Nasal cavity respiratory epithelium epithelial cell of viscerocranial mucosa (primary cell): ENCODE measurements at places on chromosomes 2 and 18. TPM values are rescaled to one million over a fixed set of nuclear protein-coding genes. Genes with fewer than 3 reads are reported as not detected.

TUBB8B gene
- under 0.01 and 0.43 TPM in 2 replicates for total RNA-seq

ASXL3 gene
- total RNA-seq = under 0.01 and 0.14 TPM in 2 replicates

SERPINB12 gene
- 0.28 and 0.34 TPM in 2 replicates for total RNA-seq

ZEB2 gene
- 0.14 TPM in 1 of 2 replicates, not detected in the other for total RNA-seq

DOK6 gene
- 0.07 TPM in 1 of 2 replicates, not detected in the other for total RNA-seq

COL6A3 gene
- total RNA-seq = under 0.01 and 0.43 TPM in 2 replicates

FAM110C gene
- 16.2 and 20.5 TPM in 2 replicates for total RNA-seq

TRIM43 gene
- under 0.01 TPM in 1 of 2 replicates, not detected in the other for total RNA-seq

OR6B3 gene
- not detected in 2 replicates for total RNA-seq

GKN2 gene
- total RNA-seq = not detected in 2 replicates

CCDC74B gene
- 0.34 and 1.00 TPM in 2 replicates for total RNA-seq

GAREM2 gene
- 0.34 and 0.50 TPM in 2 replicates for total RNA-seq

CTAGE1 gene
- total RNA-seq = under 0.01 TPM in 1 of 2 replicates, not detected in the other

LDLRAD4 gene
- 0.85 TPM in 1 of 2 replicates, not detected in the other for total RNA-seq

DNAH6 gene
- total RNA-seq = 0.14 TPM in 1 of 2 replicates, not detected in the other

HOXD11 gene
- not detected in 2 replicates for total RNA-seq

PLGLB1 gene
- 0.34 and 1.4 TPM in 2 replicates for total RNA-seq

VAMP5 gene
- total RNA-seq = 2.7 and 3.3 TPM in 2 replicates

ZNF521 gene
- total RNA-seq = 0.07 TPM in 1 of 2 replicates, not detected in the other

NABP1 gene
- total RNA-seq = 77.6 and 90.2 TPM in 2 replicates

FLACC1 gene
- 0.34 and 0.71 TPM in 2 replicates for total RNA-seq

SSB gene
- 99.8 and 109 TPM in 2 replicates for total RNA-seq

ITGB6 gene
- total RNA-seq = 25.6 and 414 TPM in 2 replicates

HOXD3 gene
- not detected in 2 replicates for total RNA-seq

ABHD1 gene
- not detected in 2 replicates for total RNA-seq

CUL3 gene
- total RNA-seq = 105 and 119 TPM in 2 replicates

DPY30 gene
- total RNA-seq = 58.9 and 80.0 TPM in 2 replicates

TTN gene
- total RNA-seq = under 0.01 TPM in 2 replicates

MC2R gene
- not detected in 2 replicates for total RNA-seq

NYAP2 gene
- total RNA-seq = under 0.01 TPM in 1 of 2 replicates, not detected in the other

CXCR1 gene
- total RNA-seq = not detected in 2 replicates

CPLX4 gene
- not detected in 2 replicates for total RNA-seq
